ENCODE measurements at places on chromosomes 11 and 22. TPM values are rescaled to one million over a fixed set of nuclear protein-coding genes. Genes with fewer than 3 reads are reported as not detected.

The CADM1 gene
- 8.4 TPM for total RNA-seq

The HEPHL1 gene
- total RNA-seq, result 0.09 TPM

The NCAM1 gene
- 14.2 TPM for total RNA-seq

The TBCEL gene
- 23.0 TPM for total RNA-seq
